ENCODE measurements at places on chromosomes 3 and 15.

DNA sequence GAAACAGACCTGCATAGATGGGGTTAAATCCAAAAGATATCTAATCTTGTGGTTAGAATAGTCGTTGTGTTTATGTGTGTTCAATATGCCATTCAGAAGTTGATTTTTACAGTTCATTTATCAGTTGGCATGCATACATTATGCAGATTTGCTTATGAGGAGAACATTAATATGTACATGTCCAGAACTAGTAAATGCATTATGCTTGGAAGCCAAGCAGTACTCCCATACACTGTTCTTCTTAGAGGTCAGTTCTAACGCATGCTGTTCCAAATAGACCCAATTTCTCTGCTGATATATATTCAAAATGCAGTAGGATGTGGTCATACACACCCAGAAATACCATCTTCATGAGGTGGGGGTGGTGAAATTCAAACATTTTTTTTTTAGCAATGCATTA, 956 bp downstream of the FGF12 start:
- no peak for DNase-seq

GRCh38 chr3:71524672-71525071, 58.9 kb downstream of the FOXP1 start:
- no peak for DNase-seq

DNA sequence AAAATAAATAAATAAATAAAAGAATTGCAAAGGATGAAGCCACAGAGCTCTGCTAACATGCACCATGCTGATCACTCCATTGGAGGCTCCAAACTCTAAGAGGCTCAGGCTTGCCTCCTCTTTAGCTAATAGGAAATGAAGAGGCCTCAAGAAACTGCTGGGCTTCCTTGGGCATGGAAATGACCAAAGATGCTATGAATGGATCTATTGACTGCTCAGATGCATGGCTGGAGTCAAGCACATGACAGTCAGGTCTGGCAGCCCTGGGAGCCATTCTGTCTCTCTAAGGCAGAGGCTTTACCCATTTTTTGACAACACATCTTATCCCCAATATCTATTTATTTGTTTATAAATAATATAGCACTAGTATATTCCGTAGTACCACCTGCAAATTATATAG, 5.3 kb upstream of the LIPC start:
- no peak for DNase-seq

DNA sequence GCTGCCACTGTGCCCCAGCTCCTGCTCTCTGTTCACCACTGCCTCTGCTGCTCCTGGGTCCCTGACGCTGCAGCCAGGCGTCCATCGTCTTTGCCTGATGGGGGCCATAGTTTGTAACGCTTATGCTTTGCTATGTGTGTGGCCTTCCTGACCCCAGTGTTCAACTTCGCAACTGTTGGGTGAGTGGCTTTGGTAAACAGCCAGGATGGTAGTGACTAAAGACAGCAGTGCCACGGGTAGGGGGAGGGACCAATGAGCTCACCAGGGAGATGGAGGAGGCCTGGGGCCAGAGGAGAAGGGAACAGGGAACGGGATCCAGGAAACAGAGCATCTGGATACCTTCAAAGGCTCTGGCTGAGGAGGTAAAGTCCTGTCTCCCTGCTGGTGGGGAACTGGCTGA, 75.9 kb upstream of the ALDH1L1 start:
- no peak for DNase-seq

DNA sequence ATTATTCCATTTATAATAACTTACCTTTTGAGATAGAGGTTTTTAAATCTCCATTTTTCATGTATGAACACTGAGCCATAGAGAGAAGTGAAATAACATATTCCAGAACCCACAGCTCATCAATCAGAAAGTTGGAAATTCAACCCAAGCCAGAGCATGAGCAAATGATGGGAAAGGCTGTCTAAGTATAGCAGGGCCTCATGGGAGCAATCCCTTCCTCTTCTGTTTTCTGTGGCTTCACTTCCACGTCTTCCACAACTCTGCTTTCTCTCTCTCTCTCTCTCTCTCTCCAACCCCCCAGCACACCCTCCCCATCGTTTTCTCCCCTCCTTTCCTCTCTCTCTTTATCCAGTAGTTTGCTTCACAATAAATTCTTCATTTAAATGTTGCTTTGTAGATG, 14.8 kb upstream of the IL1RAP start:
- no peak for DNase-seq

GRCh38 chr3:129622933-129623332, 16.5 kb upstream of the PLXND1 start:
- DNase-seq = no peak
